ENCODE measurements at places on chromosomes 12 and 14.

DNA sequence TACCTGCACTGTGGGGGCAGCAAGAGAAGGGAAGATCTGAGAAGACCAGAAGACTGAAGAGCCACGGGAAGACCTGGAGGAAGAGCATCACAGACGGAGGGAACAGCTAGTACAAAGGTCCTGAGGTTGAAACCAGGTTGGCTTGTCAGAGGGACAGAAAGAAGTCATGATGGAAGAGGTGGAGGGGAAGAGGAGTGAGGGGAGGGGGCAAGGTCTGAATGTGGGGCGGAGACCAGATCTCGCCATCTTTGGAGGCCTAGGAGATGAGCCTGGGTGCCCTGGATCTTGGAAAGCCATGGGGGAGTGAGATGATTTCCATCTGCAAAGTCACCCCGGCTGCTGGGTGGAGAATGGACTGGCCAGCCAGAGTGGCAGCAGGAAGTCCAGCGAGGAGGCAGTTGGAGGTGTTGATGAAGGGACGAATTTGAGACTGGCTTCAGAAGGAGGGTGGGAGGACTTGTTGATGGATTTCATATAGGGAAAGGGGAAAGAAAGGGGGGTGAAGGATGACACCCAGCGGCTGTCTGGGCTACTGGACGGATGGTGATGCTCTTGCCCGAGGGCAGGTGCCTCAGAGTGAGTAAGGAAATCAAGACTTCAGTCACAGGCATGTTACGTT is 14.6 kb upstream of the UBC start:
- no peak for DNase-seq

- no peak for DNase-seq
Measured at GRCh38 chr14:94593376-94593748, 12.1 kb downstream of the SERPINA5 start.

GRCh38 chr12:67803278-67803993 is 154.9 kb downstream of the DYRK2 start:
- DNase-seq: no peak

- no peak for DNase-seq
Measured at GRCh38 chr12:16385782-16386646, 38.6 kb downstream of the MGST1 start.

DNA sequence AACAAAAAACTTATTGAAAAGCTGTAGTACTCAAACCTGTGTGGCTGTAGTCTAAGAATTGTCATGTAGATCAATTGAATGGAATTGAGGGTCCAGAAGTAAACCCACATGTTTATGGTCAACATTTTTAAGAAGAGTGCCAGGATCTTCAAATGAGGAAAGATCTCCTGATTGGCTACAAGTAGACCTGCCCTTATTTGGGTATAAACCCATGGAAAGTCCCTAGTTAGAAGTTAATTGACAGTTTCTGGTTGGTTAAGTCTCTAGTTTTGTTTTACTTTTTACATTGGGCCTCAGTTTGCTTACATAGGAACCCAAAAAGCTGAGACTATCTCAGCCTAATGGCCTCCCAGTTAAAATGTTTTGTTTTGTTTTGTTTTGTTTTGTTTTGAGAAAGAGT is 91.9 kb upstream of the RESF1 start:
- no peak for DNase-seq

- DNase-seq: no peak
Measured at GRCh38 chr14:44970907-44971306, 8.9 kb downstream of the TOGARAM1 start.

- no peak for DNase-seq
Measured at GRCh38 chr14:92848887-92849286, 54.8 kb downstream of the GOLGA5 start.

DNA sequence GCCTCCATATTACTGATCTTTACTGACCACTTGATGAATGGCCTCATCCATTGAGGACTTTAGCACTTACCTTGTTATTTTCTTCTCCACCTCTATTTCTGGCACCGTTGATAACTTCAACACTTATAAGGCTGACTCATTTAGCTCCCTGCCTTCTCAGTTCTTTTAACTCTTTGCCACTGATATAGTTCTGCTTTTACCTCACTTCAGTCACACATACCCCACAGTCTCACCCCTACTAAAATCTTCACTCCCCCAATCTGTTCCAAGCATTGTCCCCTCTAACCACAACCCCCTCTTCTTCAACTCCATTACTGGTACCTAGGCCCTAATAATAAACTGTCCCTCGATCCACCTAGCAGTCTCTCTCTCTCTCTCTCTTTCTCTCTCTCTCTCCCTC is 141.0 kb downstream of the PAH start:
- no peak for DNase-seq

- no peak for DNase-seq
Measured at GRCh38 chr14:29236848-29237247, 470.3 kb downstream of the FOXG1 start.

DNA sequence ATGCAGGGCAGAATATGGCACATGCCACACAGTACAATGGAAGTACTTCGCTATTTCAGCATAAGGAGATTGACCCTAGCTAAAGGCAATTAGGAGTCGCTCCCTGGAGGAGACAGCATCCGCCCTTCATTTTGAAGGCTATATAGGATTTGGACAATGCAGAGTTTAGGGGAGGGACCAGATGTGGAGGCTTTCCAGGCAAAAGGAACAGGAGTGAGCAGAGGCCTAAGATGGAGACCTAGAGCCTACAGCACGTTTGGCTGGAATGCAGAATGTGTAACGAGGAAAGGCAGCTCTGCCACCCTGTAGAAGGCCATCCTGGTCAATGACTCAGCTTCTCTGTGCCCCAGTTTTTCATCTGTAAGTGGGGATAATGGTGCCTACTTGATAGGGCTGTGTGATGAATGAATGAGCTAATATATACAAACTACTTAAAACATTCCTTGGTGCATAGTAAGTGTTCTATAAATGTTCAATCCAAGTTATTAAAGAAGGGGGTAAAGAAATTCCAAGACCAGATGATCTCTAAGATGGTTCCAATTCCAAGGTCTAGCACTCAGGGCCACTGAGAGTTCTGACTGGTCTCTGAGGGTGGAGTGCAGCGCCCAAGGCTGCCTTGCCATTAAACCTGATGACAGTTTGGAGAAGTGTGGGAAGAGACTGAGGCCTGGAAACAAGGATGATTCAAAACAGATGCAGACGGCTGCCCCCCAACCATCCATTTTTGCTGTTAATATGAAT is 54.3 kb upstream of the FRMD6 start:
- no peak for DNase-seq

GRCh38 chr14:31703056-31703455 is 141.9 kb downstream of the NUBPL start:
- no peak for DNase-seq

DNA sequence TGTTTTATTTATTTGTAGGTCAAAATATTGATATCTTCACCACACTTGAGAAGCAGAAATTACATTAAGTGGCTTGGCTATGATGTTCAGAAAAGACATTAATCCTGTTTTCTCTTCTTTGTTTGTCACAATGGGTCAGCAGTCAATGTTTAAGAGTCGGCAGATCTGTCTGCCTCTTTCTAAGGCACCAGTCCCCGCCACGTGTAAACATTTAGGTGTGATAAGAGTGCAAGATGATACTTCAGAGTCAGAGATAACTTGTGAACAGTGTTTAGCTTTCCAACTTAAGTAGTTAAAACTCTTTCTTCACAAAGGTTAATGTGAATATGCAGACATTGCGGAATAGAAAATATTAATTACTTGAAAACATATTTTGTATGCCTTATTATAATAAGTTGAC is 160.9 kb downstream of the OTOGL start:
- no peak for DNase-seq

DNA sequence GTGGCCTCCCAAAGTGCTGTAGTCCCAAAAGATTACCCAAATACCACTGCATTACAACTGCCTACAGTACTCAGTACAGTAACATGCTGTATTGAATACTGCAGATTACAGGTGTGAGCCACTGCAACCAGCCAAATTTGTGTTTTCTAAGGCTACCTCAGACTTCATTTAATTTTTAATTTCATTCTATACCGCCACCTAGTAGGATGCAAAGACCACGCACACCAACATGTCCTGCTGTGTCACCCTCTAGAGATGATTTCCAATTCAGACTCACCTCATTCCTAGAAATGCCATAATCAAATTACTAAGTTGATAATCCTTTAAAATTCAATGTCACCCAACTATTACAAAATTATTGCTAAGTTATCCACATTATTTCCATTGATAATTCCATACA is 15.1 kb downstream of the DICER1 start:
- no peak for DNase-seq

- no peak for DNase-seq
Measured at GRCh38 chr12:46717868-46718267, 107.9 kb downstream of the SLC38A4 start.
